ENCODE measurements at places on chromosomes 3 and 15.
A peak's percentile ranks its signal among the peaks of the same experiment; 100 is the strongest.

DNA sequence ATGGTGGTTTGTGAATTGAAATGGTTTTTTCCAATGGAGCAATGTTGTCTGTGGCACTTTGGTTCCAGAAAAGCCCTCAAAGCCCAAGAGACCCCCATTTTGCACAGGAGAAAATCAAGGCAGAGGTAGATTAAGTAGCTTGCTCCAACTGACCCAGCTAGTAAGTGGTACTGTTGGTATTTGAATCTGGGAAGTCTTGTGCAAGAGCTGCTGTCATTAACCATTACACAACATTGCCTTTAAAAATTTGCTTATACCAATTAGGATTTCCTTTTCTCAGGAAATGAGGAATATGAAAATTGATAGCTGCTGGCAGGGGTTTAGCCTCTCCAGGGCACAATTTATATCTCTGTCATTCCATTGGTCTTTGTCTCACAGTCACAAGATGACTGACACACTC, 102.4 kb upstream of the UBE3A start:
- no peak for DNase-seq

GRCh38 chr3:109648027-109648426, 310.7 kb upstream of the DPPA4 start:
- no peak for DNase-seq

GRCh38 chr15:33396475-33396874, 85.7 kb downstream of the RYR3 start:
- no peak for DNase-seq

DNA sequence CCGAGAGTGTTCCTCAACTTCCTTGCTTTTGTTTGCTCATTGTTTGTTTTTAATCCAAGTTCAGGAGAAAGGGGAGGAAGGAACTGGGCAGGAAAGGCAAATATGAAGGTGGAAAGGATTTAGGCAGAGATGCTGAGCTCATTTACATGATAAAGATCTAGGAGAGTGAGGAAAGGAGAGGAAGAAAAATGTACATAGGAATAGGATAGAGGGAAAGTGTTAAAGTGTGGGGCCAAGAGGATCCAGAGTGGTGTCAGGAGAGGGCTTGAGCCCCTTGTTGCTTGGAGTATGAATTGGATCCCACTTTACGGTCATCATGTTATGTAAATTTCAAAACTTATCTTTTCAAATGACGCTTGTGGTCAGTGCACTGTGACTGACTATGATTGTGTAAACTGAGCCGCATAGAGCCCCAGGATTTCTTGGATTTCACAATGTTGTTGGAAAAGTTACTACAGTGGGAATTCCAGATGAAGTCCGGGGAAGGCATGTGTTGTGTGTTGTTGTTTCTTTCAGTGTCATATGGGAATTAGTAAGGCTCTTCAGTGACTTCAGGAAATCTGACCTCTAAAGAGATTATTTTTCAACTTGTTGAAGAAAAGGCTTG, 15.0 kb upstream of the PLD1 start:
- peak; percentile 66 for DNase-seq

DNA sequence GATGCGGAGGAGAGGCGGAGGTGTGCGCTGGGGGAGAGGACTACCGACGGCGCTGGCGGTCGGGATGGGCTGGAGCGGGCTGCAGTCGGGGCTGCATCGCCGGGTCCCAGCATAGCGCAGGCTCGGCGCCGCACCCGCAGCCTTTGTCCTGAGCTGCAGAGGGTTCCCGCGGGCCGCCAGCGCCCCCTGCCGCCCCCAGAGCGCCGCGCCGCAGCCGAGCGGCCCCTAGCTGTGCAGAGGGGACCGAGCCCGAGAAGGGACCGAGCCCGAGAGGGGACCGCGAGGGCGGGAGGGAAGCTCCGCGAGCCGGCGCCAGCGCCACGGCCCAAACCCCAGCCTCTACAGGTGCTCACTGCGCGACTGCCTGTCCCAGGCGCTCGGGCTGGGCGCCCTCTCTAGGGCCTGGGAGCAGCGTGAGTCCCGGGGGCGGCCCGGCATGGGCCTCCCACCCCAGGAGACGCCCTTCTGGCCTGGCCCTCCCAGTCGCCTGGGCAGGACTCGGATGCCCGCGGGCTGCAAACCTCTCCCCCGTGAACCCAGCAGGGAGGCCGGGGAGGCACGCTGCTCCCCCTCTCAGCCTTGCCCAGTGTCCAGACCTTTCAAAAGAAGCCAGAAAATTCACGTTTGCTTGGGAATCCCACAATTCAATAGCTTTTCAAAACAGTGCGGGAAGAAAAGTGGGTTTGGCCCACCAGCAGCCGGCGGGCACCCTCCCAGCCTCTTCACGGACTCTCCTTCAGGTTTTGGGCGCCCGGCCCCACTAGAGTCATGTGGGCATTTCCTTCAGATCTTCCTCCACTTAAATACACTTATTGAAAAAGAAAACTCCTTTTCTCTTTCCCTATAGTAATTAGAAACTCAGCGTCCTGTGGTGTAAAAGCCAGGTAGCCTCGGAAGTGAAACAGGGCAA, 134.7 kb downstream of the TPRA1 start:
- peak; percentile 62 for DNase-seq

DNA sequence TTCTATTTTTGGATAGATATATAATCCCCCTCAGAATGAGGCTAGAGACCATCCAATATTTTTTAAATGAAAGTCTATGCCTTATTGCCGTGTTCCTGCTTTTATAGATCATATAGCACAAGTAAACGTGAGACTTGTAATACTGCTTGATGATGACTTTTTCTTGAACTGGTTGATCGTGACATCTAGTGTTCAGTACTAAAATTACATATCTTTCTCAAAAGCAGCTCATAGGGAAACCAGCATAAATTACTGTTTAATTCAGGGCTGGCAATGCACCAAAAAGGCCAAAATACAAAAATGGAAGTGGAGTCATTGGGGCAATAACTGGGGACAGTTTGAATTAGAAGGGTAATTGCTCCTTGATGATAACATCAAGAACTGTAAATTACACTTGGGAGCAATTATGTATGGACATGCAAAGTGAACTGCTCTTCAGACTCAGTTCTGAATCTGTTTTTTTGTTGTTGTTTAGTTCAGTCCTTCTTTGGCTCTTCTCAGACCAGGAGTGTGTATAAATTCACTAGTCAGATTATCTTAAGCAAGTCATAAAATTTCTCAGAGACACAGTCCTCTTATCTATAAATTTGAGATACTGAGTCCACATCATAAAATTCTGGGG, 325.3 kb downstream of the THSD4 start:
- peak; percentile 73 for DNase-seq

DNA sequence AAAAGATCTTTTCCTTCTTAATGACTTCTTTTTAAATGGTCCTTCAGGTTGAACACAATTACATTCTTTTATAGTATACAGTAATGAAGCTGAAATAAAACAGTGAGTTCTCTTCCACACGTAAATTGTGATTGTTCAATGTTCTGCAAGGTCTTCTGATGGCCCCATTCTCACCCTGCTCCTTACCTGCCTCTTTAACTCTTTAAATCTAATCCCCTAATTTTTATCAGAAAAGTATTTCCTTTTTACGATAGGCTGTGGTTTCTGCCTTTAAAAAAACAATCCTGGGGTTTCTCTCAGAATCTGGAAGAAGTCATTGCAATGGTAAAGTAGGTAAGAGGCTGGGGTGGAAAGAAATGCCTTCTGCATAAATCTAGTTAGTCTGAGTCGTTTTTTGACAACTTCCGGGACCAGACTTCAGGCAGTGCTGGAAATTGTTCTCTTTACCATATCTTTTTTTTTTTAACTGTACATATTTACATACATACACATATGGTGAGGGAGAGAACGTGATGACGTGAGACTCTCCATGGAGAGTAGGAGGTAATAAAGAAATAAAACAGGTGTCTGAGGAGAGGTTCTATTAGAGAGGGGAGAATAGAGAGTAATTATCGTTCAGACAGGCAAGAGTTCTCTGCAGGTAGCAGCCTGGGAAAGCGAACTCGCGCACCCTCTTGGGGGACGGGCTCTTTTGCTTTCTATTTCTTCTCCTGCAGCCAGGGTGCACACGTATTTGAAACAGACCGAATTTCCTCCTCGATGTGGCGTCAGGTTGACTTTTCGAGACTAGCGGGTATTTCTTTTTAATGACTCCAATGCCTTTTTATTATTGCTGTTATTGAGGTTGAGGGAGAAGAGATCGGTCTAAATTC, at the start of gene SIDT1:
Gene SIDT1 (plus strand): TSS at position 730 of the 872 bp plus-strand sequence. CDS start 467 bp downstream, outside the sequence.
- no peak for DNase-seq

DNA sequence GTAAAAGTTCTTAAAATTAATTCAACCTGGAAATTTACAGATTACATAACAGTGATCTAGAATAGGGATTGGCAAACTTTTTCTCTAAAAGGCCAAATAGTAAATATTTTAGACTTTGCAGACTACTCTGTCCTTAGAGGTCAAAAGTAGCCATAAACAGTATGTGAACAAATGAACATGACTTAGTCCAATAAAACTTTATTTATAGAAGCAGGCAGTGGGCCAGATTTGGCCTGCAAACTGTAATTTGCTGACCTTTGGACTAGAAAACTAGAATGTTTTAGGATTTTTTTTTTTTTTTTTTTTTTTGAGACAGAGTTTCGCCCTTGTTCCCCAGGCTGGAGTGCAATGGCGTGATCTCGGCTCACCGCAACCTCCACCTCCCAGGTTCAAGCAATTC, 12.1 kb downstream of the SENP8 start:
- no peak for DNase-seq

- no peak for DNase-seq
Measured at GRCh38 chr15:68298882-68299381, 21.4 kb downstream of the FEM1B start.

DNA sequence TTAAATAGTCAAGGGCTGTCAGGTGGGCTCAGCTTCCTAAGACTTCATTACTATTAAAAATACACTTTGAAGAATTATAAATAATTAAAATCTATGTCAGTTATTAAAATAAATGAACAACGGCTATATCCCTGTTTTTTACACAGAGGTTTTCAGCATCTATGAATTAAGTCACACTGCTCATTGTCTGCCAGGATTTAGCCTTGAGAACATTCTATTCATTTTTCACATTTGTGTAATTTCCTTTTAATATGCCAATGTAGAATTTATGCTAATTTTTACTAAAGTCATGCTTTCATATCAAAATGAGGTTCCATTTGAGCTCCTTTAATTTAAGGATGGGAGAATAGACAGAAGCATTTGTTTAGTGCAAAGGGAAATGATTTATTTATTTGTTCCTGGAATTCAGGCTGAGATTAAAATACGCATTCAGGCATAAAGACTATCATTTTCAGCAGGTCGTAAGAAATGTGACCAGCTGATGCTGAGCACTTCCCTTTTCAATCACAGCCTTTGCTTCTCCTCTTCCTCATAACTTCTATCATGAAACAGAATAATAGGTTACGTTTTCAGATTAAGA, 345.1 kb downstream of the MFSD1 start:
- DNase-seq, result no peak

GRCh38 chr3:4806535-4807108, 172.6 kb upstream of the BHLHE40 start:
- DNase-seq, result no peak

GRCh38 chr3:89644716-89645115, 537.3 kb downstream of the EPHA3 start:
- DNase-seq, result no peak

GRCh38 chr15:55707951-55708350, 35.0 kb downstream of the PRTG start:
- no peak for DNase-seq

GRCh38 chr15:58308742-58309355, 122.9 kb upstream of the LIPC start:
- DNase-seq, result no peak

DNA sequence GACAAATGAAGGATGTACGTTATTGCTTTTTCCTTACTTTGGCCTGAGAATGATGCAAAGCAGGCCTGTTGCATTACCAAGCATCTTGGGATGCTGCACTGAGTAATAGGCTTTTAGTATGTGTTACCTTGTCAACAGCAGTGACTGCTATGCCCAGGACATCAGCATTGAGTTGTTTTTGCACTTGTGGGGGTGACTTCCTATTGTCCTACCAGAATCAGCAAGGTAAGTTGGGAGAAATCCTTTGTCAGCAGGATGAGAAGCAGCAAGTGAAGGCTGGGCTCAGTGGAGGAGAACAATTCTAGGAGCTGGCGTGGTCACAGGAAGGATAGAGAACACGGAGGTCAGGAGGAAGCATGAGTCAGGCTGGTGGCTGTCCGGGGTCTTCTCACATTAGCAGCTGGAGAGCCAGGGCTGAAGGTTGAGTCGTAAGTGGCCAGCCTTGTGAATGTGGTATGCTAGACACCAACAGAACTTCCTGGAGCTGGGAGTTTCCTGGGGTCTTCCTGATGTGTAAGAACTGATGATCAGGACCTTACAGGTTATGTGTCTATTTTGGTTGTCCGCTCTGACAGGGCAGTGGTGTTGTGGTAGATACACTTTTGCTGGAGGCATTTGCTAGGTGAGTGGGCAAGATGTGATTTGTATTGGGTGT, 142.7 kb downstream of the FNDC3B start:
- peak; percentile 48 for DNase-seq

DNA sequence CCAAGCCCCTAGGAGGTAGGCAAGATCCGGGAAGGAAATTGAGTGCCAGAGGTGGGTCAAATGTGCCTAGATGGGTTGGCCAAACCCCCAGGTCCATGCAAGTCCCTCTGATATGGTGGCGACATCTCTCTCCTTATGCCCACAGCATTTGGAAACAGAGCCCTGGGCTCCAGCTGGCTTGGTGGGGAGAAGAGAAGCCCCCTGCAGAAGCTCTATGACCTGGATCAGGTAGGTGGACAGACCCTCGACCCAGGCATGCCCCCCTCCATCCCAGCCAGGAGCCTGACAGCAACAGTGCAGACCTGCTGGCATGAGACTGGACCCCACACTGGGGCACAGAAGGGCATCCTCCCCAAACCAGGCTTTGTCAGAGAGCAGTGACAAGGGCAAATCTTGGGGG, 12.2 kb downstream of the CHST13 start:
- no peak for DNase-seq

DNA sequence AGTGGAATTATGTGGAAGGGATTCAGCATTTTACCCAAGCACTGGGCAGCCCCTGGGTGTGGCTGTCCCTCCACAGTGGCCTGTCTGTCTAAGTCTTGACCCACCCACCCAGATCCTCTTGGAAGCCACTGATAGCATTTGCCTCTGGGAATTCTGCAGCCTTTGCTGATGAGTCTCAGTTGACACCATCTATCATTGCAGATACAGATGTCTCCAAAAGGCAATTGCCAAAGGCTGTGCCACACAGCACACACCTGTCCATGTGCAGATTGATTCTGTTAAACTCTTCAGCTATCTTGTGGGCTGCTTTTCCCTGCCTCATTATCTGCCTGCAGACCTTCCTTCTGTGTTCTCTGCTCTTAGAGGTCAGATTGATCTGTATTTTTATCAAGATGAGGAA, 18.1 kb downstream of the CX3CR1 start:
- DNase-seq, result no peak

- DNase-seq, result peak; percentile 85
Measured at GRCh38 chr3:107117922-107118536, 259.2 kb upstream of the CCDC54 start.

GRCh38 chr3:122012821-122013220, 9.2 kb downstream of the ILDR1 start:
- DNase-seq, result no peak
